ENCODE measurements at places on chromosomes 1 and 21.

- DNase-seq = no peak
Observed at GRCh38 chr1:154527192-154527591, 25.0 kb upstream of the SHE start.

- no peak for DNase-seq
Observed at GRCh38 chr1:30319765-30320580, 403.4 kb downstream of the MATN1 start.

GRCh38 chr1:181141431-181141910 is 53.0 kb downstream of the IER5 start:
- DNase-seq = no peak

DNA sequence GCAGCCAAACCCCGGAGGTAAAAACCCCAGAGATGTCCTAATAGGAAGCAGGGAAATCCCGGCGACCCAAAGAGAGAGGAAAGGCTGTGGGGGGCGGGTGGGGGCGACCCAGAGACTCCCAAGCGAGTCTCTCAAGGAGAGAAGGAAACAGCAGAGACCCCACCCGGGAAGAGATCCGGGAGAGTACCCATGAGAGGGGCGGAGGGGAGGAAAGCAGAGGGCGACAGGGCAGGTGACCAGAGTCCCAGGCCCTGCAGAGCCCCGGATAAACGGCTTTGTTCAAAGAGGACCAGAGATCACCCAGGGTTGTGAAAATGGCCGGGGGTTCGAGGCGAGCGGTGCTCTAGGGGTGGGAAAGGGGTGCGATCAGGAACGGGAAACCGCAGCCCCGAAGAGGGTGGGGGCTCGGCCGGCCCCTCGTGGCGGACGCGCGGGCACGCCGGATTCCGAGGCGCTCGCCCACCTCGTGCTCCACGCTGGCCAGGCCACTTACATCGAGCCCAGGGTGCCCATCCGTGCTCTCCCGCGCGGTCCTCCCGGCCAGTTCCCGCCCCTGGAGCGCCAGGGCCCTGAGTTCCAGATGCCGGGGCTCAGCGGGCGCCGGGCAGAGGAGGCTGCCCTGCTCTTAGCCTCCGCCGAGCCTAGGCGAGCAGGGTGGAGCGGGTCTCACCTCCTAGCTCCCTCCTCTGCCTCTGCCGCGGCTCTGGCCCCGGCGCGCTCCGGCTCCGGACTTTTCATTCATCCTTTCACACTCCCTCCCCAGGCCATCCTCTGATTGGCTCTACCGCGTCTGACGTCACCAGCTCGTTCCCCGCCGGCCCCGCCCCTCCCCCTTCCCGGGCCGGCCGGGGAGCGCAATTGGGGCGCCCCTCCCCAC is 52.3 kb downstream of the RHBG start:
- peak; percentile 19 for DNase-seq

DNA sequence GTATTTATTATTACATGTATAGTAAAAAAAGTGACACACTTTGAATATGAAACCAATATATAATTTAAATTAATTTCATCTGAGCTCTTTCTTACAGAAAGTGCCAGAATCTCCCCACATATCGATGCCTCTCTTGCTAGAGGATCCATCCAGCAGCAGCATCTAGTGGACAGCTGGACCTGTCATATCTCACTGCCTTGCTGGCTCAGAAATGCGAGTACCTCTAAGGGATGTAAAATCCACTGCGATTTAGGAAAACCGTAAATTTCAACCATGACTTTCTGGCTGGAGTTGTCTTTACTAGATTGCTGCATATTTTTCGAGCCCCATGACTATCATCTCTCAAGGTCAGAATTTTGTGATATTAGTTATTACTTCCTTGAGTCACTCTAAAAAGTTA is 333.8 kb downstream of the NEGR1 start:
- DNase-seq = no peak

DNA sequence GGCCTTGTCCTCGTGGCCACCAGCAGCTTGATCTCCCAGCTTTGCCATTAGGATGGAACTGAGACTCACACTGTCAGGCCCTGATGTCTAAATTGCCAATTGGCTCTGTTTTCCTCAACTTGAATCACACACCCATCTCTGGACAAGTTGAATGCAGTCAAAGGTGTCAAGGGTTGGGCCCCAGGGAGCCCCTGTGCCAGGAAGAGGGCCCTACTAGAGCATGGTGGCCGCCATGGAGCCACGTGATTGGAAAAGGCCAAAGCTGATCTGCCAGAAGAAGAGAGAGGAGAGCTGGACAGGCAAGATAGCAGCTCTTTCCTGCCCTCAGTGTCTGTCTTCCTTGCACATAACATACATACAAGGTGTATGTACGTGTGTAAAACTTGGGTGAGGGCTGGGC is 54.9 kb upstream of the NEK2 start:
- no peak for DNase-seq

DNA sequence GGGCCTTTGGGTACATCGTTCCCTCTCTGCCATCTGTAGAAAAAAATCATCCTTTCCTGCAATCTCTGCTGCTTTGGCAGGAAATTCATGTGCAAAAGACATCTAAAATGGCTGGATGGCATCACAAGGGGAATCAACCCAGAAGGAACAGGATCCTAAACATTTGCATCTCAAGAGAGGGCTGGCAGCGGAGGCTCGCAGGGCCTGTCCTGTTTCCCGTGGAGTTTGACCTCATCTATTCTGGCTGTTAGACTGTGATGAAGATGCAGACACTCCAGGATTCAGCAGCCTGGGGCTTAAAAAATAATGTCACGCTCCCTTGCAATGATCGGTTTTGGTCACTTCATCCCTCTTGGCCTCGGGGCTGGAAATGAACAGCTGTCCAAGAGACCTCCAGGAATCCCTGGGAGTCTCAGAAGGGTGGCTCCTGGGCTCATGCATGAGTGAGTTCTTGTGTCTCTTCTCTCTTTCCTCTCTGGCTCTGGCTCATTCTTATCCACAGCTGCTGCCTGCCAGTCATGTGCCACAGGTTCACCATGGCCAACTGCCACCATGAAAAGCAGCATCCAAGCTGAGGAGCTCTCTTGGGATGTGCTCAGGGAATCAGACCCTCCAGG is 16.1 kb upstream of the PCP4 start:
- no peak for DNase-seq

DNA sequence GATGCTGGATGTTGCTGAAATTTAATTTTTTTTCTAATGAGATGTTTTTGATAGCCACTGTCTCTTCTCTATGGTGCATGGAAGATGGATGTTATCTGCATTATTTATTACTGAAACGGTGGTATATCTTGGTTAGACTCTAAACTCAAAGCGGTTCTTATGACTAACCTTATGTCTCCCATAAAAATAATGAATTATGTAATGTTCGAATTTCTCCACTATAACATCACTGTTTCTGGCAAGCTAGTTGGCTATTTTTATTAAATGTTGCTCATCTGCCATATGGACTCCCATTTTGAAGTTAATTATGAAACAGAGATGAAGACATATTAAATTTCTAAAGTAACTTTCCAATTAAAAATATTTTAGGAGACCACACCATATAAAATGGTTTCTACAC is 808.6 kb upstream of the ADGRL4 start:
- no peak for DNase-seq

DNA sequence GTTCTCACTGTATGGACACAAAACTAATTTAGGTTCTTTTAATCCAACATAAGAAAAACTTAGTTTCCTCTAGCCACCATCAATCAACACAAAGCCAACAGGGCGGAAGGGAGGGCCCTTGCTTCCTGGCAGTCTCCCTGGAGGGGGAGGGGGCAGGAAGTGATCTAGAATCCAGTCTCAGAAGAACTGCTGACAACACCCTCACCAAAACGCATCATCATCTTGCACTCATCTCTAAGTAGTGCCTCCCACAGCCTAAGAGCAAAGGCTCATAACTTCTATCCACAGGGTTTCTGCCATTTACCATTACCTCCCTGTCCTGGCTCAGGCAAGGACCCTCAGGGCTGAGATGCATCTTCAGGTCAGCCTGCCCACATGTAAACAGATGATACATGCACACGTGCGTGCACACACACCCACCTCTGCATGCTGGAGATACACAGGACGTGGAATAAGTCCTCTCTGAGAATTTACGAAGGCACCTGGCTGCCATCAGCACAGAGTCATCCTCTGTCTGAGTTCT is 20.5 kb downstream of the HIVEP3 start:
- DNase-seq = no peak

DNA sequence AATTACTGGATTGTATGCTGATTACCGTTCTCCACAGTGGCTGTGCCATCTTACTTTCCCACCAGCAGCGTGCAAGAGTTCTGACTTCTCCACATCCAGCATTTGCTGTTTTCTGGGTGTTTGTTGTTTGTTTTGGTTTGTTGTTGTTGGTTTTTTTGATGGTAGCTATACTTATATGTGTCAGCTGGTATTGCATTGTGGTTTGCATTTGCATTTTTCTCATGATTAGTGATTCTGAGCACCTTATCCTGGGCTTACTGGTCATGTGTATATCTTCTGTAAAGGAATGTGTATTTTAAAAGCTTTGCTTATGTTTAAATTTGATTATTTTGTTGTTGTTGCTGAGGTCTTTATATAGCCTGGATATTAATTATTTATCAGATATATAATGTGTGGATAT is 66.9 kb upstream of the MAP1LC3C start:
- no peak for DNase-seq

DNA sequence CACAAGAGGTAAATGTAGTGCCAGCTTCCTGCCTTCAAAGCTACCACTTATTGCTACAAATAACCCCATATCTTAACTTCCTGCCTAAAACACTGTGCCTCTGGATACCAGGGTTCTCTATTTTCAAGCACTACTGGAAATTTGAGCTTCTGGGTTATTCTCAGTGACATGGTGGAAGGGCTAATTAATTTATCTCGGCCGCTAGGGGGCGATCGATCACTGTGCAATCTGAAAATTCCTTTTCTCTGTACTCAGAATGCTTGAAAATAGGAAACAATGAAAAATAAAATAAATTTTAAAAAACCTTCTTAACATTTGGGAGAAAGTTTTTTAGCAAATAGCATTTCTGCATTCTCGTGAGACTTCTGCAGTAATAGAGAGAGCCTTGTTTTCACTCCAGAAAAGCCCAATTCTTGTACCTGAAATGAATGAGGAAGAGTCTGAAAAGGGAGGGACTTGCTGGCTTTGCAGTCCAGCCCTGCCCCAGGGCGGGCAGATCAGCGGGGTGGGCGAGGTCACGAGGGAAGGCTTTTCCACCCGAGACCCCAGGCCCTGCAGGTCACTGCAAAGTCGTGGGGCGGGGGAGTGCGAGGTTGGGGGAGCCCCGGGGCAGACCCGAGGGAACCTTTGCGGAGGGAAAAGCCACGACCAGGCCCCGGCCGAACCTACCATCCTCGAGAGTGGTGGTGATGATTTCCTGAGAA is 276.7 kb downstream of the PCP4 start:
- DNase-seq = peak; percentile 70

- peak; percentile 90 for DNase-seq
Observed at GRCh38 chr1:10835822-10836421, 39.5 kb upstream of the CASZ1 start.

DNA sequence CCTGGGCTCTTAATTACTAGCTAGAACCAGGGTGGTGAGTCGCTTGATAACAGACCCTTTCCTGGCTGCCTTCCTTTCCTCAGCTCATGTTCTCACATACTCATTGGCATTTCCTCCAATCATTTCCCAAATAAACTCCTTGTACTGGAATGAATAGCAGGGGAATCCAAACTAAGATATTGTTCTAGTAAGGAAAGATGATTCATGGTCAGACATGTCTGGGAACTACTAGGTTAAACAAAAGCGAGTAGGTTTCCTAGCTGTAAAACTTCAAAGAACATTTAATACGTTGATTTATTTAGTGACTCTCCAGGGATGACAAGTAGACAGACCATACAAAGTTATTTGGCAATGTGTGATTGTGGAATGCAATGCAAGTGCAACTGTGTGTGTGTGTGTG is 121.2 kb upstream of the KCNJ6 start:
- DNase-seq = no peak

- DNase-seq = no peak
Observed at GRCh38 chr1:98706173-98706843, 44.8 kb downstream of the SNX7 start.

GRCh38 chr1:93483200-93483599 is 35.3 kb downstream of the FNBP1L start:
- DNase-seq = no peak

DNA sequence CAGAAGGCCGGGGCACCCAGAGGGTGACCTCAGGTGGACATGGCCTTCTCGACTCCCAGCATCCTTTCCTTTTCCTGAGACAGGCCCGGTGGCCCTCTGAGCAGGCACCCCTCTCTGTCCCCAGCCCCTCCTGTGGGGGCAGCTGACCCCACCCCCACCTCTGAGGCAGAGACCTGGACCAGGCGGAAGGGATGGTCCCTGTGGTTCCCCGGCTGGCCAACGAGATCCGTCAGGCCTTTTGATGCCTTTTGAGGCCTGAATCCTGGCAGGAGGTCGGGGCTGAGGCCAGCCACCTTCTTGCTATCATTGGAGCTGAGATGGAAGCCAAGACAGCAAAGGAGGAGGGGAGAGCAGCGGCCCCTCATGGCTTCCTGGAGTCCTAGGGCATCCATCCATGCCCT is 50.2 kb upstream of the ACTRT2 start:
- DNase-seq = no peak

DNA sequence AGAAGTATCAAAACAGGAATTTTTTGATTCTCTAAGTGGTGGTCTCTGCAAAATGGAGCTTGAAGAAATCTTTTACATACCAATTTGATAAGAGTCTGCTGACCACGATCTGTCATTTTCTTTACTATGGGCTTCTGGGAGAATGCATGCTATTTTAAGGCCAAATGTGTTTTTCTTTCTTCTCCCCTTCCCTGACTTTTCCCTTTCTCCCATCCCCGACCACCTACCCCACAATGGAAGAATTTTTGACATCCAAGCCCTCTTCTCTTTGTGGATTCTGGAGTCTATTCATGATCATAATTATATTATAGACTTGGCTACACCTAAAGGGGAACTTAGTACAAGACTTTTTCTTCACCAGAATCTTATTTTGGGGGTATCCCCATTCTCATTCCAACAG is 31.3 kb downstream of the CNIH4 start:
- DNase-seq = no peak

DNA sequence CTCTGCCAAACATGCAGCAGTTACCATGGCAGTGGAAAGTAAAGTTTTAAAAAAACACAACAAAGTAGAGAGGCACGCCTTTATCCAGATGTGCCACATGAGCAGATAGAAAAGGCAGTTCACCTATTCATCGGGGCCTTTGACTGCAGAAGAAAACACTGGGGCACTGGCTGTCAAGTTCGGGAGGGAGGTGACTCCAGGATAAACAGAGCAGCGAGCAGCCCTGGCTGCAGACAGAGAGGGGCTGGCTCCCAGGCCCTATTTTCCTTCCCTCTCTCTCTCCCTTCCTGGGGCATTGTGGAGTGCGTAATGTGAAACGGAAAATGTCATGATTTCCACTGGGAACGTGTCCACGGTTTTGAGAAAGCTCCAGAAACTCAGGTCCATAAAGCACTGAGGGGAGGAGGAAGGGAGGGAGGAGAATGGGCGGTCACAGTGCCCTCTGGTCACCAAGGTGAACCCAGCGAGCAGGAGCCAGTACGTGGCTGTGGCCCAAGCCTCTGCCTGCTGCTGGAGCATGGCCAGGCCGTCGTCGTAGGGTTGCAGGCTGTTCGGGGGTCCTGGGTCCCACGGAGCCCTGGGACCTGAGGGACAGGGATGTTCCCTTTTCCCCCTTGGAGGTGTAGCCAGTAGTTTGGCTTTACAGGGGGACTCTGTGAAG is 114.7 kb upstream of the IRF2BP2 start:
- no peak for DNase-seq

- DNase-seq = no peak
Observed at GRCh38 chr1:29460041-29460610, 223.8 kb downstream of the PTPRU start.
